Stimulated activated CD8-positive, alpha-beta memory T cell treated with anti-CD3 and anti-CD28 coated beads, Interleukin-12 subunit alpha, Interleukin-12 subunit beta, amount 100 ng/mL, for 4 hours (primary cell): ENCODE measurements at places on chromosomes 4 and X.

DNA sequence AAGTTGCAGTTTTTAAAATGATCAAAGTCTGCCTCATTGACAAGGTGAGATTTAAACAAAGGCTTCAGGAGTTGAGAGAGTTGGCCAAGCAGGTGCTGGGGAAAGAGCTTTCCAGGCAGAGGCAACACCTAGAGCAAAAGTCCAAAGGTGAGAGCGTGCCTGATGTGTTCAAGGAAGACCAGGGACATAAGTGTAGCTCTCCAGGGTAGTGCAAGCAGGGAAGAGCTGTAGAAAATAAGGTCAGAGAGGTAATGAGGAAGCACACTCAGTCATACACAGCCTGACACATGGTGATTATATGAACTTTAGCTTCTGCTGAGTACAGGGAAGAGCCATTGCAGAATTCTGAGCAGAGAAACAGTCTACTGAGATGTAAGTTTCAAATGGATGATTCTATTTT lies 265.0 kb upstream of the NWD2 start:
- no peak for DNase-seq

DNA sequence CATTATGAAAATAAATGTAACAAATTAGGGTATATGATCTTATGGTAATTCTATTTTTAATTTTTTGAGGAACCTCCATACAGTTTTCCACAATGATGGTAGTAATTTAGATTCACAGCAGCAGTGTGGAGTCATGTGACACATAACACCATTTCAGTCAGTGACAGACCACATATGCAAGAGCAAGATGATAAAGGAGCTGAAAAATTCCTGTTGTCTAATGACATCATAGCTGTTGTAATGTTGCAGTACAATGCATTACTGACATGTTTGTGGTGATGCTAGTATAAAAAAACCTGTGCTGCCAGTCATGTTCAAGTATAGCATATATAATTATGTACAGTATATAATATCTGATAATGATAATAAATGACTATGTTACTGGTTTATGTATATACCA lies 28.5 kb downstream of the EMCN start:
- no peak for DNase-seq

DNA sequence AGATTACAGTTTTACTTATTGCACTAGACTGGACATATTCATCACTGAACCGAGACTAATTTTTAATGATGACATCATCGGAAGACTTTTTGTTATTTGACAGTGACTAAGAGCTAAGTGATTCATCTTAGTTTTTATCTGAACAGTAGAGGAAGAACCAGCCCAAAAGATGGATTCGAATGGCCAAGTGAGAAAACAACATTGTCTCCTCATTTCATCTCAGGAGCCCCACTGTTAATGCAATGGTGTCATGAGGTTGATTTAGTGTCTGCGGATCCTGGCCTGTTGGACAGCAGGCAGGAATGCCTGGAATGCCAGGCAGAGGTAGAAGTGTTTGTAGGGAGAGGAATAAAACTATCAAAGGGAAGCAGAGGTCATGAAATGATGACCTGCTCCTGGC lies 37.8 kb upstream of the HPF1 start:
- DNase-seq = no peak

DNA sequence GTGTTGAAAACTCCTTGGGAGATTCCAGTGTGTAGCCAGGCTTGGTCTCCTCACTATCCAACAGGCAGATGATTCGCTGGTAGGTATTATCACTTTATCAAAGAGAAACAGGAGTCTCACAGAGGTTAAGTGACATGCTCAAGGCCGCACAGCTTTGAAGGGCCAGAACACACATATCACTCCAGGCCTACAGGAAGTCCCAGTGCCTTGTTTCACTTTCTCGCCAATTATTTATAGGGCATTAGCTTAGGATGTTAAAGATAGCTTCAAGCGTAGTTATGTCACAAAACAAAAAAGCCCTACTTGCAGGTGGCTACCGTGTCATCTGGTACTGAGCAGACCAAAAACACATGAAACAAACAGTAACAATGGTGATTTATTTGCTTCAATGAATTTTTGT lies 13.2 kb downstream of the ATP8A1 start:
- DNase-seq = no peak

DNA sequence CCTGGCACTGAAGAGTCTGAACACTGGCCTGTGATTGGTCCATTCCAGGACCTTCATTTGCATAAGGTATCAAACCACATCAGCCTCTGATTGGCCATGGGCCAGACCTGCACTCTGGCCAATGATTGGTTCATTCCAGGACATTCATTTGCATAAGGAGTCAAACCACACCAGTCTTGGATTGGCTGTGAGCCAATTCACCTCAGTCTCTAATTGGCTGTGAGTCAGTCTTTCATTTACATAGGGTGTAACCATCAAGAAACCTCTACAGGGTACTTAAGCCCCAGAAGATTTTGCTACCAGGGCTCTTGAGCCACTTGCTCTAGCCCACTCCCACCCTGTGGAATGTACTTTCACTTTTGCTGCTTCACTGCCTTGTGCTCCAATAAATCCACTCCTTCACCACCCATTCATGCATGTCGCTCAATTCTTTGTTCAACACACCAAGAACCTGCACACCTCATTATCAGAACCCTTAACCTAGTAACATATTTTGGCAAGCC lies 14.2 kb upstream of the HERC5 start:
- no peak for DNase-seq

- no peak for DNase-seq
Measured at GRCh38 chrX:130716346-130716745, 186.7 kb downstream of the ENOX2 start.

DNA sequence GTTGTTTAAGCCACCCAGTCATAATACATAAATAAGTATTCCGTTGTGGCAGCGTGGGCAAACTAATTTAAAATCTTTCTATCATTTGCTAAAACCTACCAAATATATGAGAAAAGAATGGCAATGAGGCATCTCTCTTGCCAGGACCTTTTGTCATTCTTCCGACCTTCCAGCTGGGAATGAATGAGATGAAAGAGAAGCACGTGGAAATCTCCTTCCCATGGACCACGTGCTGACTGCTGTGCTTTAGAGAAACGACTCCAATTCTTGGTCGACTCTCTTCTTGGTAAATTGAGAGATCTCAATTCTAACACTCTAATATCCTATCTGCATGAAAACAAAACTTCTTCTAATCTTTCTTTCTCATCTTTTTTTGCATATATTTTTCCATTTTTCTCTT lies 116.5 kb downstream of the COL25A1 start:
- no peak for DNase-seq

GRCh38 chrX:13716905-13717304 lies 17.5 kb downstream of the TRAPPC2 start:
- DNase-seq = no peak

DNA sequence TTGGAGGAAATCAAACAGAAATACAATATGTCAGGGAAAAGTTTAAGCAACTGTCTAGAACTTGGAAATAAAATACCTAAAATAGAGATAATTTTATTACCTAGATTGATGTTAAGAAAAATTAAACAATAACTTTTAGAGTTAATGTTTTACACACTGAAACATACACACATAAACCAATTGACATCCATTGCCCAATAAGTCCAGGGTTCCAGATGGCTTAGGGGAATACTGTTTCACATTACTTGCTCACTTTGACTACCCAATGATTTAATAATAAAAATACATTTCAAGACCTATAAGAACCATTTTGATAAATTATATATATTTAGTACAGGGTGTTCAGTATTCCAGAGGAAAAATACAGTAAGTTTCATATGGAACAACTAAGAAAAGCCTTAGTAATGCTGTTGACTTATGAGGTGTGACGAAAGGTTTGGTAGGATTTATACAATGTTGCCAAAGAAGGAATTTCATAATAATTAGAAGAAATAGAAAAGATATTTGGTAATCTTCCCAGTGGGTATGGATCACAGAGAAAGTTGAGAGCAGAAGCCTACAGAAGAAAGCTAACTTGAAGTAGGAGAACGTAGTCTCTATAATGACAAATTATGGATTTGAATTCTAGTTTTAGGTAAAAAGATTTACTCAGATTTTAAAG lies 23.0 kb upstream of the UGT2B4 start:
- no peak for DNase-seq

DNA sequence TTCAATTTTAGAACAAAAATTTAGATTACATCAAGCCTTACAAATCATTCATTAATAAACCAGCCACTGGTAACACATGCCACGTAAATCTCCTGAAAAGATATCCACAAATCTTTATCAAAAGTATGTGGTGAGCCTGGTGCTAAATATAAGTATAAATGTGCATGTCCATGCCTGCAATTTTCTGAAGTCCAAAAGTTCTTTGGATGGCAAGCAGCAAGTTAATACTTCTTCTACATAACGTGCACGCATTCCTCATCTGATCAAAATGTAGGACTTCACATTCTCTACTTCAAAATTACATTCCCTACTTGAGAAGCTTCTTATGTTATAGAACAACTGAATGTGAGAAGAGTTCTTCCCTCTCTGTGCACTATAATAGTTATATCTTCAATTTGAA lies 49.8 kb downstream of the HHIP start:
- DNase-seq = no peak

DNA sequence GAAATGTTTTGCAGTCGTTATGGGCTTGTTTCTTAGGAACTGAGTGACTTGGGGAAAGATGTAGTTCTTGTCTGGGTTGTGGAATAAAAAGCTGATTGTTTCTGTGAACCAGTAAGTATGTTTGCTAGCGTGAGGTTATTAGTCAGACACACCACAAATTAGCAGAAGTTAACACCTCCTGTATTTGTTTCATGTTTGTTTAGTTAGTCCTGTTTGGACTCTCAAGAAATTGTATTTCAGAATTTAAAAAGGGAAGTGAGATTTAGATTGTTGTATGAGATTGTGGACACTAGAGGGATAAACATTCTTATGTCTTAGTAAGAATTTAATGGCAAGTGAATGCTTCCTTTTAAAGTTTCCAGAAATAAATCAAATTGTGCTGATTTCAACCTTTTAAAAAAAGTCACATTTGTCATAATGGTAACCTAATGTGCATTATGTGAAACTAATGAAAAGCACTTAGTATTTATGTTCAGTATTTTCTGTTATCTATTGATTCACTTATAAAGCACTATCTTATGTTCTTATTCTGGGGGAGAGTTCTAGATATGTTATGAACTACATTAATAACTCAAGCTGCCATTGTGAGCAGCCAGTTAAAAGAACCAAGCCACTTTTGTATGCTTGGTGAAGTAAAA lies 25.6 kb downstream of the ATP10D start:
- DNase-seq = no peak

DNA sequence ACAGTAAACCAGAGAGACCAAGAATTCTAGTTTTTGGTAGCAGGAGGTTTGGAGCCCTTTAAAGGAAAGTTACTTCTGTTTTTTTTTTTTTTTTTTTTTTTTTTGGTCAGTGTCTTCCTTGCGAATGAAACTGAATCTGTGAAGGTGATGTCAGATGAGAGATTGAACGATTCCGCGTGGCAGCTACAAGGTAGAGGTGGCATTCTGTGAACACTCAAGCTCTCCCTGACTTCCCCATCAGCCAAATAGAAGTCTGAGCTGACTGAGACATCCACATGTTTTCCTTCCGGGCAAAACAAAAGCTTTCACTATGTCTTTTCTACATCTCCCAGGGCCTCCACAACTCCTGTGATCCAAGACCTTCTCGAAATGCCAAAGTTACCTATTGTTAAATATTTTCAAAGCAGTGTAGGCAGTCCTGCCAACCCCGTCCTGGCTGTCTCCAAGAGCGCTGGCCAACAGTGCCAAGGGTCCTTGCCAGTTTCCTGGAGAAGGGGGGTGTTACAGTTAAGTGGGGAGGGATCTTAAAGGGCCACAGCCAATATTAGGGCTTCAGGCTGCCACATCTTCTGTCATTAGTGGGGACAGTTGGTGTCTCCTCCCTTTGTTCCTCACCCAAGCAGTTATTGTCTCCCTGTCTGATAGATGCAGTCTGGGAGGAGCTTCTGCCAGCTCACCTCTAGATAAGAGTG lies 102.9 kb upstream of the SLC34A2 start:
- no peak for DNase-seq

DNA sequence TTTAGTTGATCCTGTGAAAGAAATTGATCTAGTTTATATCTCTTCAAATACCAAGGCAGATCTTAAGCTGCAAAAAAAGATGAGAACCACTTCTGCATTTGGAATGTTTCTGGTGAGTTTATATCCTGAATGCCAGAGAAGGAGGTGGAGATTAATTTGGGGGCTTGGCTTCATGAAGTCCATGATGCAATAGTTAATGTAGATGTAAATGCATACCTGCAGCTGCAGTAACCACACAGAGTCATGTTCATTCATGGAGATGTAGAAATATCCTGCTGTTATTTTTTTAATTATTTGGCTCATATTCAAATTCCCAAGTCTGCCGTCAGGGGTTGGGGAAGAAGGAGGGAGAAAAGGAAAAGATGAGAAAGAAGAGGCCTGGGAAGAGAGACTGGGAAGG lies at the start of gene SULT1E1:
Gene SULT1E1 (minus strand): TSS at position 94 of the 400 bp plus-strand sequence. CDS start 2,501 bp downstream, outside the sequence.
- no peak for DNase-seq

- no peak for DNase-seq
Measured at GRCh38 chr4:77040270-77040669, 35.5 kb downstream of the CCNI start.

DNA sequence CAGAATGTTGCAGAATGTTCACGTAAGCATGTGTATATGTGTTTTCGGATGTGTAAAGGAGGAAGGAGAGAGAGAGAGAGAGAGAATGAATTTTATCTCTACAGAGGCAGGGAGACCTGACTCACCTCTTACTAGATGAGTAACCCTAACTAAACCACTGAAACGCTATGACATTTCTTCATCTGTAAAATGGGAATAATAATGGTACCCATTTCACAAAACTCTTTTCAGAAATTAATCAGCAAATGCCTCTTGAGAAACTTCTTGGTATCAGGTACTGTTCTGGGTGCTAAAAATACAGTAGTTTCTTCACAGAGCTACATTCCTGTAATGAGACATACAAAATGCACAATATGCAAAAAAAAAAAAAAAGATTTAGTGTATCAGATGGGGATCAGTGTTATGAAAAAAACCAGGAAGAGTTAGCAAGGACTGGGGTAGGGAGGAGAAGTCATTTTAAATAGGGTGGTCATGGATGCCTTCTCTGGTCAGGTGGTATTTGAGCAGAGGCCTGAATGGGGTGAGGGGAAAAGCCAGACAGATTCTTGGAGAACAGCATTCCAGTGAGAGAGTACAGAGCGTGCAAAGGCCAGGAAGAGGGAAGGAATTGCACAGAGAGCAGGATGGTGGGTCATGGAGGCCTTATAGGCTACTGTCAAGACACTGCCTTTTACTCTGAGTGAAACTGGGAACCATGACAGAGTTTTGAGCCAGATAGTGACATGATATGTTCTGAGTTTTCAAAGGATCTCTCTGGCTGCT lies 84.9 kb upstream of the SPANXB1 start:
- no peak for DNase-seq

GRCh38 chr4:96729641-96730040 lies 889.7 kb downstream of the PDHA2 start:
- no peak for DNase-seq

DNA sequence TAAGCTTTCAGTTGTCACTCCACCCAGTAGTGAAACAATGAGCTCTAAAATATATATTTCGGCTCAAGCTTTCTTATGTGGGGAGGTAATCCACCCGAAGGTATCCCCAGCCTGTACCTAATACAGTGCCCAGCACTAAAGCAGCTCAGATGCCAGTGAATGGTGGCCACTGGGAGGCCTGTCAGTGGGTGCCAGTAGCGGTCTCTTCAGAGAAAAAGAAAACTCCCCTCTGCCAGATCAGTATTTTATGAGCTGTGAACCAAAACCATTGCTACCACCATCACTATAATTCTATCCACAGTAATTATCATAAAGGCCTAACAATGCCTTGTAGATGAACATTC lies 835 bp upstream of the NFKB1 start:
- no peak for DNase-seq
